ENCODE measurements at places on chromosomes 1 and 21.

DNA sequence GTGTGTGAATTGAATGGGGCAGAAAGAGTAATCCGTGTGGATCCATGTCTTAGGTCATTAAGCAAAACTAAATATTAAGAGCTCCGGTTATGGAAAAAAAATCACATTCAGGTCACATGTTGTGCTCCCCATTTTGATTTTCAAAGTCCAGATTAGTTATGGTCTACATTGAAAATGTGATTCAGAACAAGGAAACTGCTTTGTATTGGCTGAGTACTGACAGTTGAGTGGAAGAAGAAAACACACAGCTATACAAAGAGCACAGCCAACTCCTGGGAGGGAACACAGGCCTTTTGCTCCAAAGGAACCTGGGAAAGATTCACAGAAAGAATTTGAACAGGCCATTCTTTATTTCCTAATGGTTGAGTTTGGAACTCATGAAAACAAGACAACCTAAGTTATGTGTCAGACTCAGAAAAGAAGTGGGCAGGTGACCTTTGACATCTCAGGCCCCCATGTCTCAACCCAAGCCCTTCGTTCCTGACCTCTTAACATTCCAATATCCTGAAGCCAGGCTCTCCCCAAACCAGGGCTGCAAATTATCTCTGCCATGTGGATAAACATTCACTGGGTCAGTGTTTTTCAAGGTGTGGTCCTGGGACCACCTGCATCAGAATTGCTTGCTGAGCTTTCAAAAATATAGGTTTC lies 159.3 kb upstream of the LMO4 start:
- DNase-seq, result no peak

- DNase-seq, result no peak
Measured at GRCh38 chr1:100178091-100178490, at the start of gene LRRC39. TSS of gene LRRC39 (minus strand) at chr1:100178256. CDS start at chr1:100168516, 9,740 bp downstream.

DNA sequence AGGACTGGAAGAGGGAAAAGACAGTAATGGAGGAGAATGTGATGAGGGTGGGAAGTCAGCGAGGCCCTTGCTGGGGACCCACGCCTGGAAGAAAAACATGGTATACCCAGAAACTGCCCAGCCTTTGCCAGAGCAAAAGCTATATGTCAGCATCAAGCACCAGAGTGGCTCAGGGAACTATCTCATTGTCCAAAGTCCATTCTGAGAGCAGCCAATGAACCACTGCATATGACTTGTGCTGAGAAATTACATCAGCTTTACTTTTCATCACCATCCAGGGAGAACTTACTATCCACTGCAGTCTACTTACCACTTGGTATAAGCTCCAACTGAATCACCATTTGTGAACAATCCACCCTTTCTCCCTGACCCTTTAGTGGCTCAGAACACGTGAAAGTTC lies 148.1 kb downstream of the TTLL7 start:
- no peak for DNase-seq

DNA sequence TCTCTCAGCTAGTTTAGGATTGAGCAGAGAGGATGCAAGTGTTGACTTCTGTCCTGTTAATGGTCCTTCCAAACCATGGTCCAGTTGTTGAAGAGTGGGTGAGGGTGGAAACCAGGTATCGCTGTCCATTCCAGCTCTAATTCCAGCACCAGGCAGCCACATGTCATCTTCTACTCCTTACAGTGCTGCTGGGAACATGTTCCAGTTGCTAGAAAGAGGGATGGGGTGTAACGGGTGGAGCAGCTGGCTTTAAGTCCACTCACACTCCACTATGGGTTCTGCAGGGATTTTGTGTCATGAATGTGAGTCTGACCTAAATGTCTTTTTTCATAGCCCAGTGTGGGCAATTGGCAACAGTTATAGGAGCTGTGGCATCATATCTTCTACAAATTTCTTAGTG lies 25.2 kb downstream of the NOS1AP start:
- no peak for DNase-seq

DNA sequence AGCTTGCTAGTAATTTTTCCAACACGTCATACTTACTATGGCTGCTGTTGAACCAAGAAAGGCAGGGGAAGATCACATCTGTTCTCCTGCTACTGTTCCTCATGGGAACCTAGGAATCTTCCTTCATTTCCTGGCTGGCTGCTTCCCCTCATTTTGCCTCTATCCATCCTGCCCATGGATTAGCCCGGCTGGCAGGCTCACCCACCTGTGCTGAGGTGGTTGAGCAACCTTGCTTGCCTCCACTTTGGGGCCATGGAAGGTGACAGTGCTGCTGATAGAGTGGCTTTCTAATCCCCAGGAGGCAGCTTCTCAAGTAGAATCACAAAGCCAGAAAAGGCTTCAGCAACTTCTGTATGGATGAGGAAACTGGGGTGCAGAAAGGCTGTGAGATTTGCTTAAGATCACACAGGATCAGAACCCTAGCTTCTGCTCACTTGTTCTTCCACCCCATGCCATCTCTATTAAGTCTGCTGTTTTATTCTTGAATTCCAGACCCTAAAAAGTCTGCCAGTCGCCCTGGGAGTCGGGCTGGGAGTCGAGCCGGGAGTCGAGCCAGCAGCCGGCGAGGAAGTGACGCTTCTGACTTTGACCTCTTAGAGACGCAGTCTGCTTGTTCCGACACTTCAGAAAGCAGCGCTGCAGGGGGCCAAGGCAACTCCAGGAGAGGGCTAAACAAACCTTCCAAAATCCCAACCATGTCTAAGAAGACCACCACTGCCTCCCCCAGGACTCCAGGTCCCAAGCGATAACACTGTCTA lies 6.2 kb upstream of the BMP8A start:
- DNase-seq, result no peak

- DNase-seq, result no peak
Measured at GRCh38 chr1:165153182-165153581, 203.3 kb downstream of the LMX1A start.

DNA sequence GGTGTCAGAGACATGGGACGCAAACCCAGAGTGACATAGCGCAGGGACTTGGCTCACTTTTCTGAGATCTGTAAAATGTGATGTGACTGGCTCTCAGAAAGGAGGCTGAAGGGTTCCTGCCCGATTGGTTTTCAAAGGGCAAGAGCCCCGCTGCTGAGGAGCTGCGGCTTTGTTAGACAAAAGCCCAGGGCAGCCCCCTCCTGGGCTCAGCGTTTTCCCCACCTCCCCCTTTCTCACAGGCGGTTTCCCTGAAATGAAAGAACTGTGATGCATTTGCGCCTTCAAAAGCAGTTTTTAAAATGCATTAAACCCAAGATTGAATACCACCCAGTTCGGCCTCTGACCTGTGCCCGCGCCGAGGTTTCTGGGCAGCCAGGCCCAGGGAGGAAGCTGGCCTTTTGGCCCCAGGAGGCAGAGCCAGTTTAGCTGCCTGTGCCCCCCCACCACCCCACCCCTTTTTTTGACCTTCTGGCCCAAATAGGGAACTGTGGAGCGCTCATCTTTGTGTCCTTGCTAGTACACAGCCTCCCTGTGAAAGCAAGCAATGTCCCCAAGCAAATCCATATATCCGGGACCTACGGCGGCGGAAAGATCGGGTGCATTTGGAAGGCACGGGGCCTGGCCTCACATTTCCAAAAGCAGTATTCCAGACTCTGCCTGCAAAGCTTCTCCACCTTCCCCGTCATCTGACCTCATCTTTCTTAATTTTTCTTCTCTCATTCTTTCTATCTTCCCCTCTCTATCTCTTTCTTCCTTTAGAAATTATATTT lies 28.6 kb downstream of the CD247 start:
- DNase-seq, result peak; percentile 24

- DNase-seq, result no peak
Measured at GRCh38 chr1:38608202-38608864, 251.2 kb downstream of the RRAGC start.

- DNase-seq, result no peak
Measured at GRCh38 chr1:226979115-226979516, 39.0 kb downstream of the COQ8A start.

DNA sequence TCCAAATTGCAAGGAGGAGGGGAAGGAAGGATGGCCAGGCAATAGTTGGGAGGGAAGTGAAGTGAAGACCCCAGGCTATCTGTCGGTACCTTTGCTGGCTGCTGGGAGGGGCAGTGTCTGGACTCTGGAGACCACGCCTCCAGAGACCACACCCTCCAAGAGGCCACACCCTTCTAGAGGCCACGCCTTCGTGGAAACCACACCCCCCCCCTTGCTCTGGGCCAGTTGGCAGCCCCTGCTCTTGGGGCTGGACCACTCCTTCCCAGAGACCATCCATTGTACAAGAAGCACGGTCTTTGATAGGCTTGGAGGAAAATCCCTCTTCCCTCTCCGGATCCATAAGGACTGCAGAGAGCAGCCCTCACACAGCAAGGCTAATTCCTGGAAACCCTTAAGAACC lies 73.1 kb downstream of the RYR2 start:
- no peak for DNase-seq

GRCh38 chr1:6111571-6111970 lies 65.9 kb downstream of the KCNAB2 start:
- no peak for DNase-seq

DNA sequence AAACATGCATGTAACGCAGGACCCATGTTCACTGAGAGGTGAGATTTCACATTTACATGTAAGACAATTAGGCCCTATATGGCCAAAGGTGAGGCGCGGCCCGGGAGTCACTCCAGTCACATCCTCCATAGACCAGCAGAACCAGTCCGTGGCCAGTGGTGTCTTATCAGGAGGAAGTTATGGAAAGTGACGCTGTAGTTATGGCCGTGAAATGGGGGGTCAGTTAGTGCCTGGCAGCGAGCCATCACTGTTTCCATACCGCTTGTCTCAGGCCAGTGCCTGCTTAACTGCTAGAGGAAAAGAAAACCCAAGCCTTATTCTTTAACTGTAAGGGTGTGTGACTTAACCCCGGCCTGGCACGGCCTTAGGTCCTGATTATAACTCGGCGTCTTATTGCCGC lies 6.1 kb downstream of the C1orf159 start:
- DNase-seq, result no peak

DNA sequence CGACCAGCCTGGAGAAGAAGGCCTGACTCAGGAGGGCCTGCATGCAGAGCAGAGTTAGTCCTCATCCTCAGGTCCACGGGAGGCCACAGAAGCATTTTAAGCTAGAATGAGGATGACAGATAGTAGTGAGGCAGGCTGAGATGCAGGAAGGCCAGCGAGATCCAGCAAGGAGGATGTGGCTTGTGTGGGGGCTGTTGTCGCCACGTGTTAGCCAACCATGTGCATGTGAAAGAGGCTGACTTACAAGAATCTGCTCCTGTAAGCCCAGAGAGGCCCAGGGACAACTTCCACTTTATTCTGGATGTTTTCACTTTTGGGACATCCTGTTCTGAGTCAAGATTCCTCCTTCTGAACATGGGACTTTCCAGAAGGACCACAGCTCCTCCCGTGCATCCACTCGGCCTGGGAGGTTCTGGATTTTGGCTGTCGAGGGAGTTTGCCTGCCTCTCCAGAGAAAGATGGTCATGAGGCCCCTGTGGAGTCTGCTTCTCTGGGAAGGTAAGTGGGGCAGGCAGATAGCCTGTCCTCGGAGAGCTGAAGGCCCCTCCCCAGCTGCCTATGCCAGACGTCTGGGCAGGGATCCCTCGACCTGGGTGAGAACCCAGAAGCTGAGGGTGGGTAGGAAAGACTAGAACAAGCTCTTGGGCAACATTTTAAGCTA lies at the start of gene SLAMF8:
Gene SLAMF8, plus strand, starts transcription at position 433 of the 661 bp plus-strand sequence. Its CDS starts 26 bp downstream, at position 459.
- DNase-seq, result peak; percentile 77

- no peak for DNase-seq
Measured at GRCh38 chr21:35007348-35007747, 41.8 kb downstream of the RUNX1 start.

DNA sequence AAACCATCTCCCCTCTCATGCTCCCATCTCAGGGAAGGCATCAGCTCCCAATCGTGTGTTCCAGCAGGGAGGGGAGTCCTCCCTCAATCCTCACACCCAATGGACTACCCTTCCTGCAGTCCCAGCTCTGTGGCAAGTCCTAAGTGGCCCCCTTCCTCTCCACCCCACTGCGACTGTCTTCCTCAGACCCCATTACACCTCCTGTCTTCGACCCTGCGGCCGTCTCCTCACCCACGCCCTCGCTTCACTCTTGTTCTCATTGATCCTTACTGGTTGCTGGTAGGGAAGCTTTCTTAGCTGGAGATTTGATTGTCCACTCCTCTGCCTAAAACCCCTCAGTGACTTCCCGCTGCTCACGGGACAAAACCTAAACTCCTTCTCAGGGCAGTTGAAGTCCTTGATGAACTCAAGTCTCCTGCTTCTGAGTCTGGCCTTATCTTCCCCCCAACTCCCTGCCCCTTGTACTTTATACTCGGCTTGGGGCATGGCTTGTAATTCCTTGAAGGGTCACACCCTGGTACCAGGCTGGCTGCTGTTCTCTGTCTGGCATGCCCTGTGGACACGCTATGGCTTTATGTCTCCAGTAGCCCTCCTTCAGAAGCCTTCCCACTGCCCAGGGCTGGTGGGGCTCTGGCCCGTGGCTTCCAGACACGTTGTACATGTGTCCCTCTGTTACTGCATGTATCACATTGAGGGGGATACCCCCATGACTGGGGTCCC lies 2.3 kb upstream of the EPS8L3 start:
- DNase-seq, result no peak

- DNase-seq, result no peak
Measured at GRCh38 chr1:227939791-227940771, 7.7 kb downstream of the WNT9A start.

GRCh38 chr1:55720261-55720660 lies 505.1 kb upstream of the USP24 start:
- no peak for DNase-seq

DNA sequence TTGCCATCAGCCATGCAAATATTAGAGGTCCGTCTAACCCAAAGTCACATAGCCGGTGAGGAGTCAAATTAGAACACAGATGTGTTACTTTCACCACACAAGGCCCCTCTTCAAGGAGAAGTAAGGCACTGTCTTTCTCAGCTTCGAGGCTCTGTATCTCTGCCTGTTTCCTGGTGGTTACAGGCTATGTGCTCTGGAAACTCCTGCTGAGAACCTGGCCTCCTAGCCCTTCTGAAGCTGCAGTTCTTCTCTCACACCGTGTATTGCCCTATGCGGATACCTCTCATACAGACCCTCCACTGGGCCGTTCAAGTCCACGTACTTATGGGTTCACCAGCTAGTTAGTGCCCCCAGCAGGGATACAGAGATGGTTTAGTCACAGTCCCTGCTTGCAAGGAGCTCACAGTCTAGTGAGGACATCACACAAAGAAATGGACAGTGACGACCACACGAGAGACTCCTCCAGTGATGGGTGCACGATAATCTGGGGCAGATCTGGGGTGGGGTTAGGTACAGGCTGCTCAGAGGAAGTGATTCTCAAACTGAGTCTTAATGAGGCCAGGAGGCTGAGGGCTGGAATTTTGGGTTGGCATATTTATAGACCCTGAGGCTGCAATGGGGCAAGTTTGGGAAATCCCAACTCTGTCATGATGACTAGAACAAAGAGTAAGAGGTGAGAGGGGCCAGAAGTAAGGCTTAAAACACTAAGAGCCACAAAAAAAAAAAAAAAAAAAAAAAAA lies 22.8 kb upstream of the ELOA start:
- DNase-seq, result peak; percentile 28

DNA sequence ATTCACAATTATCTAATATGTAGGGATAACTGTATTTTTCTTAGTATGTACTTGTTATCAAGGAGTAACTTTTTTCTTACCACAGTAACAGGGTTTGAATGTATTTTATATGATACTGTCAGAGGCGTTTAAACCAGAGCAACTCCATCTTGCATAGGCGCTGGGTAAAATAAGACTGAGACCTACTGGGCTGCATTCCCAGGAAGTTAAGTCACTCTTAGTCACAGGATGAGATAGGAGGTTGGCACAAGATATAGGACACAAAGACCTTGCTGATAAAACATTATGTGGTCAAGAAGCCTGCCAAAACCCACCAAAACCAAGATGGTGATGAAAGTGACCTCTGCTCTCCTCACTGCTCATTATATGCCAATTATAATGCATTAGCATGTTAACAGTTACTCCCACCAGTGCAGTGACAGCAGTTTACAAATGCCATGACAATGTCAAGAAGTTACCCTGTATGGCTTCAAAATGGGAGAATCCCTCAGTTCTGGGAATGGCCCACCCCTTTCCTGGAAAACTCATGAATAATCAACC lies 64.8 kb downstream of the RPE65 start:
- DNase-seq, result no peak
